ENCODE measurements at places on chromosomes 4 and X. TPM values are rescaled to one million over a fixed set of nuclear protein-coding genes. Genes with fewer than 3 reads are reported as not detected.

PLXNB3 gene
- 4.5 TPM for total RNA-seq

IL21 gene
- not detected for total RNA-seq

PABPC5 gene
- total RNA-seq: not detected

OPRPN gene
- total RNA-seq: not detected

RPS6KA6 gene
- total RNA-seq: not detected

CYLC1 gene
- not detected for total RNA-seq

CT45A1 gene
- 61.1 TPM for total RNA-seq

CETN2 gene
- 21.0 TPM for total RNA-seq

ZNF827 gene
- total RNA-seq: 6.7 TPM

MAGEB1 gene
- total RNA-seq: not detected

ATP2B3 gene
- 0.03 TPM for total RNA-seq

ZDHHC15 gene
- not detected for total RNA-seq

XAGE1A gene
- 2.2 TPM for total RNA-seq

DCX gene
- not detected for total RNA-seq

CLIC2 gene
- total RNA-seq: 0.60 TPM

BEX1 gene
- total RNA-seq: 112 TPM

ANTXR2 gene
- 72.7 TPM for total RNA-seq

FGG gene
- total RNA-seq: not detected

RHOXF2B gene
- not detected for total RNA-seq

CTAG1A gene
- total RNA-seq: 312 TPM

UTP3 gene
- 39.7 TPM for total RNA-seq

GC gene
- total RNA-seq: not detected

KLB gene
- not detected for total RNA-seq

TEX13A gene
- not detected for total RNA-seq

SOX3 gene
- total RNA-seq: not detected

CACNA1F gene
- not detected for total RNA-seq

CLNK gene
- total RNA-seq: not detected

TFDP3 gene
- total RNA-seq: not detected

NIPAL1 gene
- total RNA-seq: 2.1 TPM

Data from HT1080 (cell line).